ENCODE measurements at places on chromosomes 12 and 14.

GRCh38 chr12:23944067-23944466, 5.4 kb downstream of the SOX5 start:
- no peak for DNase-seq

DNA sequence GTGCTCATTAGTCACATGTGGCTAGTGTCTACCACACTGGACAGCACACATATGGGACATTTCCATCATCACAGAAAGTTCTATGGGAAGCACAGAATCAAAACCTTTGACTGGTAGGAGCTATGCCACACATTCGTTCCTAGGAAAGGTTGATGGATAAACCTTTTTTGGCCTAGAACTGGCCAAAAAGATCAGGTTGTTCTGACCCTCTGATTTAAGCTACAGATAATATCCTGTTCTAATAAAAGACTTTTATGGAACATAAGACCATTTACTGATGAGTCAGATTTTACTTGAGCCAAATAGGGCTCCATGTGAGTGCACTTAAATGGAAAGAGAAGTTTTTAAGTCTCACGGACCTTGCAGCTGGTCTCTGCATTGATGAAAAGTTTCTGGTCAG, 143.2 kb downstream of the SLC15A4 start:
- no peak for DNase-seq

GRCh38 chr14:39488600-39488999, 56.4 kb upstream of the FBXO33 start:
- DNase-seq = no peak

DNA sequence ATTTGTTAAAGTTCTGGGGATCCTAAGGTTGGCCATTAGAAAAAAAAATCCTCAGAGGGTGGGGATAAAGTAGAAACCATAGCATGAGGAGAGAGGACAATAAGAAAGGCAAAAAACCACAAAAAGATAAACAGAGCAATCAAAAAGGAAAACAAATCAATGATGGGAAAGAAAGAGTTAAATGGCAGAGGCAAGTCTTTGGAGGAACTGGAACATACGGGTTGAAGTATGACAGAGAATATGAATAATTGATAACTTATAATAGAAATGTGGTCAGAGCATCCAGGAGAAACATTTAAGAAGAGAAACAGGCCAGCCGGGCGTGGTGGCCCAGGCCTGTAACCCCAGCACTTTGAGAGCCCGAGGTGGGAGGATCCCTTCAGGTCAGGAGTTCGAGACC, 17.8 kb upstream of the SALL2 start:
- DNase-seq = no peak

DNA sequence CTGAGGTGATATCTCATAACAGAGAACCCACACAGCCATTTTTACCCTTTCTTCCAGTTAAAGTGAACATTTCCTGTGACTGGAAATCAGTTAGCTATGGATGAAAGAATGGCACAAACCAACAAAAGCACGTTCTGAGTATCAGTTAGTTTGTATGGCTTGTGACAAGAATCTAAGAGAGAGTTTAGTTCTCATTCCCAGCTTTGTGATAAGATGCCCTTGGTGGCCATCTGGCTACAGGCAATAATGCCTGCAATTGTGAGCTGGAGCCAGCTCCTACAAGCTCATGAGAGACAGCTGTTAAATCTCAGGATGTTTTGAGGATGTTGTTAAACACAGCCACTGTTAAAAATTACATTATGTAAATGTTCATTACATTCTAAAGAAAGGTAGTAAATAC, 122.0 kb upstream of the FRMD6 start:
- no peak for DNase-seq

GRCh38 chr12:27237790-27238771, 6.0 kb upstream of the STK38L start:
- DNase-seq = no peak

DNA sequence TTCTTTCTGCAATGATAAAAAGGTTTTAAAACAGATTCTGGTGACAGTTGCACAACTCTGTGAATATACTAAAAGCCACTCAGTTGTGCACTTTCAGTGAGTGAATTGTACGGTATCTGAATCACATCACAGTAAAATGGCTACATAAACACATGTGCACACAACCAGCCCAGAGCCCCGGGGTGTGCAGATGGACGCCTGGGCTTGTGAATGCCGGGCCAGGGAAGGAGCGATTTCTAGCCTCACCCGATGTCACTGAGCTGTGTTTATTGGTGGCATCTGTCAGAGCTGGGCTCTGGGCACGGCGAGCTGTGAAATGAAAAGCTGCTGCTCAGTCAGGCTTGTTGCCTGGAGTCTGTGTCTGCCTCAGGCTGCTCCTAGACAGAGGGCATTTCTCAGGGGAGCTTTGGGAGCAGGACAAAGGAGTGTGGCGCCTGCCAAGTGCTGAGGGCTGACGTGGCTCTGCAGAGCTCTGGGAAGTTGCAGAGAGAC, 25.9 kb downstream of the RHOF start:
- DNase-seq = no peak

GRCh38 chr14:34322940-34323418, 139.1 kb downstream of the SPTSSA start:
- DNase-seq = peak; percentile 66

Measured in CD4-positive, alpha-beta T cell treated with Interleukin-4 for 1 hour (primary cell).